Activated T-cell treated with anti-CD3 and anti-CD28 coated beads for 4 hours (primary cell): ENCODE measurements at places on chromosomes 6 and 20.

DNA sequence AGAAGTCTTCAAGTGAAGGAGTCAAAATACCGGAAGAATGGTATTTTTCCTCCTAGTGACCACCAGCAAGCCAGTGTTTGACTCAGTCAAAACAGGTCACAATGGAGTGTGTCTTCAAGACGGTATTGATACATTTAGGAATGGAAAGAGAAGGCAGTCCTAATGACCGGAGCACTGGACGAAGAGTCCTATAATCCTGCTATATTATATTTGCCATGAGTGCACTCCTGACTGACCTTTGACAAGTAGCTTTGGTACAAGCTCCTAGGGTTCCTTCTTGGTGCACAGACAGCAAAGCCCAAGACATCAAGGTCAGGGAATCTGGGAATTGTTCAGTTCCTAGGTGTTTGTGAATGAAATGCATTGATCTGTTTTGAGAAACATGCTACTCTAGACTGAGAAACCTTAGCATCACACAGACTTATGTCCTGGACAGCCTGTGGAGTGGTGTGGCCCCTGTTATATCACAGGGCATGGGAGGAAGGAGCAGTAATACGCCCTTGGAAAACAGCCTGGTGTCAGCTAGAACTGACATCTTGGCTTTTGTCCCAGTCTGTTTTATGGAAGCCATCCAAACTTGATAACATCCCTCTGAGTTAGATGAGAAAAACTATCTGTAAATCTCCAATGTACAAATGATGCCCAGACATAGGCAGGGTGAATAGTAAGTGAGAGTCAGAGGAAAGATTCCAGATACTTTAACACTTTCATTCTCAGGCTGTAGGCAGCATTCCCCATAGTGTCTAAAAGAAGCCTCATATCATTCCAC, 18.5 kb downstream of the NOX3 start:
- DNase-seq, result no peak

DNA sequence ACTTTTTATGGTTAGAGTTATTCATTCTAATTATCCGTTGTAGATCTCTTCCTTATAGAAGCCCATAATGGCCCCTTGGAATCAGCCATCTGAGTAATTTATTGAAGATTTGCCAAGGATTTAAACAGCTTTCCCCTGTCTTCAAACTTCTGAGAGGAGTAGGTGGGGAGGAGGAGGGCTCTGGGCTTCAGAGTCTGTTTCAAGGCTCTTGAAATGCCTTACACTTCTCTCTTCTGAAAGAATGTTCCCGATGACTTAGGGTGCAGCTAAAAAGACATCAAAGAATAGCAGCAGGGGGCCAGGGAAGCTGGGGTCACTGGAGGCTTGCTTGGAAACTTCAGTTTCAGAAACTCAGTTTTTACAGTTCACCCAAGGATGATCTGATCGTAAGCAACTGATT, 165.3 kb downstream of the ZDHHC14 start:
- no peak for DNase-seq

DNA sequence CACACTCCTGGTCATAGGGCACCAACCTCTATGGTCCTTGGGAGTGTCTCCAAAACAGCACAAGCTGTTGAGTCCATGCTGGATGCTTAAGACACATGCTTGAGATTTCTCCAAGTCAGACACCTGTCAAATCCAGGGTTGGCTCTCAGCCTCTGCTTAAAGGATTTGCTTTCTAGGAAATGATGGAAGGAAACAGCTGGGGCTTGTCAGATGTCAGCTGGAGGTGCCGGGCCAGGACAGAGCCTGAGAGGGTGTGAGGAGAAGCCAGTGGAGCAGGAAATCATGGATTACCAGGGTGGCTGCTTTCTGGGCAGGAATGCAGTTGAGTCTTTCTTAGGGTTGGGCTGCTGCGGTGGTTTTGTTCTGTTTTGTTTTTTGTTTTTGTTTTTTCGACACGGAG, 83.0 kb upstream of the FAM184A start:
- DNase-seq, result no peak

- DNase-seq, result no peak
Measured at GRCh38 chr6:168865-169455, 123.3 kb upstream of the DUSP22 start.

DNA sequence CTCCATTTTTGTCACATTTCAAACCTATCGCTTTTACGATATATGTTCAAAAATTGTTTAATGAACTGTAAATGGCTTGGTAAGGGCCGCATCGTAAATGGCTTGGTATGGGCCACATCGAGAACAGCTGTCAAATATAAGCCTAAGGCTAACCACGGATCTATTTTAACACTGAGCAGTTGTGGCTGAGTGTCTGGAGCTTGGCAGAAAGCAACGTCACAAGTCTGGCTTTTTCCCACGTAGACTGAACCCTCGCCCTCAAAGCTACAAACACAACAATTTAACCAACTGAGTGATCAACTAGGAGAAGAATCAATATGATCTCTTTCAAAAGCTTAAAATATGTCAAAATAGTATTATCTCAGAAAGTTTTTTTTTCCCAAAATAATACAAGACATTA, 71.4 kb upstream of the PRSS16 start:
- no peak for DNase-seq

DNA sequence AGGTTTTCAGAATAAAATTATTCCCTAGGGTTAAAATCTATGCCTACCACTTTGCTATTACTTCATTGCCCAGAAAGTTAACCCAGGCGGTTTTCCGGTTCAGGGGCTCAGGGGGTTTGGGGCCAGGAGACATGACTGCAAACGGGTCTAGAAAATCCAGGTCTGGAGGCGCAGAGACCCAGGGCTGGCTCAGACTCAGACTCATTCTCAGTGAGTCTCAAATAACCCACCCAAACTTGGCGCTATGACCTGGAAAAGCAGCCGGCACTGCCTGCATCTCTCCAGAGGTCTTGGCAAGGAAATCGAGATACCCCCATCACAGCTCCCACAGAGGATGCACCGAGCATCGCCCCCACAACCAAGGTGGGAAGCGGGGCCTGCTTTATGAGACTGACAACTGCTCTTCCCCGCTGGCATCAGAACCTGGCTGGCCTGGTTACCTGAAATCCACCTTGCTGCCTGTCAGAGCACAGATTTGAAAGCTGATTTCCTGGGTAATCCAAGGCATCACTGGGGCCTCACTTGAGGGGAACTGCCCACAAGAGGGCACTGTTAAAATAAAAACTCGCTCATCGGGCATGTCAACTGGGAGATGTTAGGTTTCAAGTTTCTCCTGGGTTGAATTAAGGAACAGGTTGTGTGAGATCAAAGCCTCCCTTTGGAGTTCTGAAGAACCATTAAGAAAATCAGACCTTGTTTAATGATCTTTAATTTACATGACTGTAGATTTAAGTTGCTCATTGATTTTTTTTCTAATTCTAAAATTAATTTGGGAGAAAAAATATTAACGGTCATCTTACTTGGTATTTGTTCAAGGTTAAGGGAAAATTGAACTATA, 55.1 kb downstream of the KIF16B start:
- no peak for DNase-seq
